Neural progenitor cell (in vitro differentiated cells): ENCODE measurements at places on chromosomes 4 and X. TPM values are rescaled to one million over a fixed set of nuclear protein-coding genes. Genes with fewer than 3 reads are reported as not detected.

DNA sequence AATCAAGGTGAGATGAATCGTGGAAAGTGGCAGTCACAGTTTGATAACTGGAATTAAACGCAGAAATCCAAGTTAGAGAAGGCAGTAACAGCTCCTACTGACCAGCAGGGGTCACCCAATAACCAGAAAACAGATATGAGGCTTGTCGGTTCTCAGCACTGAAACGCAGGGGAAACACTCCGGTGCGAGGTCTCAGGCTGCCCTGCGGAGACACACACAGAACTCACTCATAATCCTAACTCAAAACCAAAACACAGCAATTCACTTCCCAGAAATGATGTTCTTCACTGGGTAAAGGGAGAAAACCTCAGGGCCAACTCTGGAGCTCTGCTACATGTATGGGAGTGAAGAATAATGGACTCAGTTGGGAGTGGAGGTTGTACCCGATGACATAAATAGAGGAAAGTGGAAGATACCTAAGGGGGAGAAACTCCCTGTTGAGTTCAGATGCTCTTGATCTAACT lies 384.4 kb downstream of the RAPGEF2 start:
- no peaks in the 10 kb centered on the region for H3K27me3 ChIP-seq
- no peak overlapping the region for H3K27ac ChIP-seq
- H3K4me3 ChIP-seq = no peak overlapping the region

DNA sequence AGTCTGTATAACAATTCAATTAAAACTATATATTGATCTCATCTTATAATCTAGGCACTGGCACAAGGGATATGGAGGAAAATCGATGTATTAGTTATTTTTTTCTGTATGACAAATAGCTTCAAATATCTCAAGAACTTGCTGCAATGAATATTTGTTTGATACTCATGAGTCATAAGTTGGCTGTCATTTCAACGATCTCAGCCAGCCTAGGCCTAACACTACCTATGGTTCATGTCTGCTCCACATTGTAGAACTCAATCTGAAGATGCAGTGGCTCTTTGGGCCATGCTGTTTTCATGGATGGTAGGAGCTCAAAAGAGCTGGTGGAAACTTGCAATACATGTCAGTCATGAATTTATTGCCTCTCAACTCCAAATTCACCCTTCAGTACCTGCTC lies 44.7 kb downstream of the MAGEB17 start:
- H3K4me3 ChIP-seq = no peak overlapping the region
- no peak overlapping the region for H3K27ac ChIP-seq
- peaks cover 17% of the 10 kb centered on the region for H3K4me1 ChIP-seq
- no peaks in the 10 kb centered on the region for H3K27me3 ChIP-seq

- no peak overlapping the region for H3K4me3 ChIP-seq
- H3K4me1 ChIP-seq = no peaks in the 10 kb centered on the region
- DNase-seq = no peak
- H3K36me3 ChIP-seq = no peaks in the 10 kb centered on the region
- H3K27ac ChIP-seq = no peak overlapping the region
- H3K27me3 ChIP-seq = no peaks in the 10 kb centered on the region
Measured at GRCh38 chrX:123454712-123455431, 270.8 kb downstream of the GRIA3 start.

- no peaks in the 10 kb centered on the region for H3K27me3 ChIP-seq
- no peaks in the 10 kb centered on the region for H3K36me3 ChIP-seq
- no peak for DNase-seq
- no peak overlapping the region for H3K4me3 ChIP-seq
- H3K27ac ChIP-seq = no peak overlapping the region
- no peaks in the 10 kb centered on the region for H3K4me1 ChIP-seq
Measured at GRCh38 chr4:124980276-124980752, 267.8 kb upstream of the ANKRD50 start.

DNA sequence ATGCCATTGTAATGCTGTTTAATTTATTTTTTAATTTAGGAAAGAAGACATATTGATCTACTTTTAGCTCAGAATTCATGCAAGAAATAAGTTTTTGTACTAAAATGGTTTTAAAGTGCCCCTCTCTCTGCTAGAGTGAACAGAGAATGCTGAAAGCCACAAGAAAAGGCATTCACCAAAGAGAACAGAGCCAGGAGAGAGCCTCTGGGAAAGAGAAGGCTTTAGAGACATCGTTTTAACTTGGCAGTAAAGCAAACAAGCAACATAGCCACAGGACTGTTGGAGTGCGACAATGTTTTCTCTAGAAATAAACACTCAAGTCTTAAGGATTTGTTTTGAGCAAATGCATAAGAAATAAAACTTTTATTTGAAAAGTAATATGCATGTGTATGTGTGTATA lies 484.1 kb upstream of the CPEB2 start:
- H3K4me3 ChIP-seq = no peak overlapping the region
- H3K27ac ChIP-seq = no peak overlapping the region
- H3K4me1 ChIP-seq = peaks cover 18% of the 10 kb centered on the region
- peak; percentile 19 for DNase-seq
- H3K36me3 ChIP-seq = no peaks in the 10 kb centered on the region
- no peaks in the 10 kb centered on the region for H3K27me3 ChIP-seq

GRCh38 chrX:8075636-8076035 lies 95.4 kb downstream of the VCX2 start:
- no peak overlapping the region for H3K27ac ChIP-seq
- no peak for DNase-seq
- no peaks in the 10 kb centered on the region for H3K27me3 ChIP-seq
- no peak overlapping the region for H3K4me3 ChIP-seq
- H3K4me1 ChIP-seq = peaks cover 5% of the 10 kb centered on the region

DNA sequence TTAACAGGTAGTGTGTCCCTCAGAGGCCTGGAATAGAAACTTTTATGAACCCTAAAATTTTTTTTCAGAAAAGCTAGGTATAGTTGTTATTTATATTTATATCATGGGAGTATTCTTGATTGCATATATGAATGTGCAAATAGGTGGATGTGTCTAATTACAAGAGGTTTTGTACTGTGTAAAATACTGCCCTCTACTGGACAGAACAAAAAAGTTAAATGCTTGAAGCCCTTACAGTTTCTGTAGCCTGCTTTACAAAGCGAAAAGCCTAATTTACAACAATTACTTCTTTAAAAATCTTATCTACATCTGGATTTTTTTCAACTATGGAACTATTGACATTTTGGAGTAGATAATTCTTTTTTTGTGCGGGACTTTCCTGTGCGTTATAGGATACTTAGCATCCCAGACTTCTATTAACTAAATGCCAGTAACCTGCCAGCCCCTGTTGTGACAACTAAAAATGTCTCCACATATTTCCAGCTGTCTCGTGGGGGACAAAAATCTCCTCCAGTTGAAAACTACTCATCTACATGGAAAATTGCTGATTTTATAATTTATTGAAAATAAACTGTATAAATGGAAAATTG lies 35.1 kb downstream of the ENPEP start:
- DNase-seq = peak; percentile 68

GRCh38 chrX:131827935-131828334 lies 195.2 kb upstream of the STK26 start:
- H3K4me1 ChIP-seq = peaks cover 20% of the 10 kb centered on the region
- peak; percentile 79 for DNase-seq
- no peaks in the 10 kb centered on the region for H3K27me3 ChIP-seq
- peak overlapping the region; percentile 73 for H3K27ac ChIP-seq
- peaks cover 12% of the 10 kb centered on the region for H3K36me3 ChIP-seq

GRCh38 chr4:143441678-143442077 lies 71.8 kb upstream of the SMARCA5 start:
- peak; percentile 6 for DNase-seq
- no peak overlapping the region for H3K27ac ChIP-seq
- H3K4me1 ChIP-seq = peaks cover 6% of the 10 kb centered on the region
- no peaks in the 10 kb centered on the region for H3K27me3 ChIP-seq

DNA sequence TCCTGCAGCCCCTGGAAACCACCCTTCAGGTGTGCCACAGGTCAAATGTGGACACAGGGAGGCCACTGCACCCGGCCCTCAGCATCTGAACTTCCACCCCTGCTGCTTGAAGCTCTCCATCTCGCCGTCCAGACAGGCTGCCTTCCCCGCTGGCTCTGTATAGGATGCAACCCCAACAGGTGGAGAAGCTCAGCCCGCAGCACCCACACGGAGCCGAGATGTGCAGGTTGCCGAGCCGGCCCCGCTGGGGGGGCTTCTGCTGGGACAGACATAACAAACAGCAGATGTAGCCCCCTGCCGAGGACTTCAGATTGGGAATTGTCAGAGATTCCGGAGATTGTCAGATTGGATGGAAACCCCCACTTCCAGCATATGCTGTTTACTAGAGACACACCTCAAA lies 20.5 kb downstream of the TMEM187 start:
- no peaks in the 10 kb centered on the region for H3K27me3 ChIP-seq
- no peaks in the 10 kb centered on the region for H3K4me1 ChIP-seq
- H3K27ac ChIP-seq = no peak overlapping the region
- no peak overlapping the region for H3K4me3 ChIP-seq

- H3K4me3 ChIP-seq = peak overlapping the region; percentile 66
- DNase-seq = peak; percentile 20
- H3K36me3 ChIP-seq = no peaks in the 10 kb centered on the region
- no peaks in the 10 kb centered on the region for H3K4me1 ChIP-seq
- H3K27ac ChIP-seq = no peak overlapping the region
Measured at GRCh38 chrX:135985973-135986310, 707 bp downstream of the SLC9A6 start.

- H3K36me3 ChIP-seq = no peaks in the 10 kb centered on the region
- DNase-seq = no peak
- no peak overlapping the region for H3K27ac ChIP-seq
- H3K4me3 ChIP-seq = no peak overlapping the region
- no peaks in the 10 kb centered on the region for H3K27me3 ChIP-seq
Measured at GRCh38 chr4:32735856-32736590, 2015.9 kb downstream of the PCDH7 start.

- no peak overlapping the region for H3K27ac ChIP-seq
- H3K4me3 ChIP-seq = no peak overlapping the region
- H3K4me1 ChIP-seq = no peaks in the 10 kb centered on the region
- H3K27me3 ChIP-seq = no peaks in the 10 kb centered on the region
Measured at GRCh38 chrX:137143864-137144263, 110.1 kb upstream of the GPR101 start.

GRCh38 chrX:84729408-84729807 lies 227.2 kb upstream of the HDX start:
- H3K4me1 ChIP-seq = no peaks in the 10 kb centered on the region
- no peak overlapping the region for H3K27ac ChIP-seq
- H3K27me3 ChIP-seq = no peaks in the 10 kb centered on the region
- no peak for DNase-seq

DNA sequence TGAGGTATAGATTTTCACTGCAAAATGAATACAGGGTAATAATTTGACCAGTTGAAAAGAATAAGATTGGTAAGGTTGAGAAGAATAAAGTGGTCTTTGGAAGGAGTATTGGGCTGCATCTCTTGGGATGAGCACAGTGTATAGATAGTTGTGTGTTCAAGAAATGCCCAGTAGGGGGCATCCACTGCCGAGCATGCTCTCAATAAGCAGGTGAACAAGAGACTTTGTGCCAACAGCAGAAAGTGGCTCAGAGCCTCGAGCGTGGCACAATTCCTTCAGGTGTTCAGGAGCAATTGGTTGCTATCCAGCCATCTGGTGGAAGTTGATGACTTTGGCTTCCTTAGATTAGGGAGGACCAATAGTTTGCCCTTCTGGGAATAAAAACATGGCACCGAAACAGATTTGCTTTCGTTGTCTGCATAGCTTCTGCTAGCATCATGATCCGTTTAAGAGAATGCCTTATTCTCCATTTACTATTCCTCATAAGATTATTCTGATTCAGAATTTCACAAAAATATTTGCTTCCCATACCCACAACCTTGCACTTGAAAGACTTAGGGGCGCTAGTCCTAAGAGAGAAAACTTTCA lies 258.1 kb upstream of the NEIL3 start:
- H3K36me3 ChIP-seq = no peaks in the 10 kb centered on the region
- no peaks in the 10 kb centered on the region for H3K27me3 ChIP-seq
- H3K4me1 ChIP-seq = peaks cover 5% of the 10 kb centered on the region
- H3K4me3 ChIP-seq = no peak overlapping the region
- DNase-seq = peak; percentile 80

DNA sequence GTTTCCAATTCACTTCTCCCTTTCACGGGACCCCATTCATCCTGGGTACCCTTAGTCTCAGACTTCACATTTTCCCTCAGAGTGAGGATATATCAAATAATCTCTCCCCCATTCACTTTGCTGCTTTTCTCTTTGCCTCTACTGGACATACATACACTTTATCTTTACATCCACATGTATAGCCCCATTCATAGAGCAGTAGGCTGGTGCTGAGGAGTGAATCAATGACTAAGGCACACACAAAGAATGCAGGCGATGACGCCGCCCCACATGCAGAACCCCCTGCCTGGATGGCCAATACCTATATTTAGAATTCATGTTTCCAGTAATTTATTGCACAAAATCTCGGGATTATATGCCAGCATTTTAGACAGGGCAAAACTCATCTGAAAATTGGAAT lies 554.3 kb upstream of the TENM3 start:
- H3K27me3 ChIP-seq = no peaks in the 10 kb centered on the region
- no peak overlapping the region for H3K27ac ChIP-seq
- DNase-seq = no peak
- H3K4me1 ChIP-seq = peaks cover 9% of the 10 kb centered on the region
- H3K36me3 ChIP-seq = no peaks in the 10 kb centered on the region
- no peak overlapping the region for H3K4me3 ChIP-seq

DNA sequence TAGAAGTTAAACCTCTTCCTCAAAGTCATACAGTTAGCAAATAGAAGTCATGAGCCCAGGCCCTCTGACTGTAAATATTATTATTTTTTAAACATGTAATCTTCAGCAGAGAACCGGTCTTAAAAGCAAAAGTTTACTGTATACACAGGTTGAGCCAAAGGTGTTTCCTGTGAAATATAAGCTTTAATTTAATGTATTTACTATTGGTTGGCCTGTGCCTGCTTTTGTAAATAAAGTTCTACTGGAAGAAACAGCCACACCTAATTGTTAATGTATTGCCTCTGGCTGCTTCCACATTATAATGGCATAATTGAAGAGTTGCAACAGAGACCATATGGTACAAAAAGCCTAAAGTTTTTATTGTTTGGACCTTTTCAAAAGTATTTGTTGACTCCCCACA lies 61.0 kb upstream of the PRDM8 start:
- no peak for DNase-seq
- H3K27me3 ChIP-seq = no peaks in the 10 kb centered on the region
- H3K4me3 ChIP-seq = no peak overlapping the region
- H3K36me3 ChIP-seq = no peaks in the 10 kb centered on the region
- H3K4me1 ChIP-seq = no peaks in the 10 kb centered on the region

- no peak overlapping the region for H3K4me3 ChIP-seq
- peaks cover 30% of the 10 kb centered on the region for H3K27me3 ChIP-seq
- H3K4me1 ChIP-seq = no peaks in the 10 kb centered on the region
- H3K27ac ChIP-seq = no peak overlapping the region
Measured at GRCh38 chr4:613126-613525, 12.2 kb upstream of the PDE6B start.

GRCh38 chrX:639151-639550 lies 8.6 kb downstream of the SHOX start:
- no peaks in the 10 kb centered on the region for H3K36me3 ChIP-seq
- no peak overlapping the region for H3K27ac ChIP-seq
- peaks cover 99% of the 10 kb centered on the region for H3K27me3 ChIP-seq

The TRPC5OS gene
- not detected in 2 replicates for total RNA-seq

The P2RY4 gene
- 0.28 TPM in 1 of 2 replicates, not detected in the other for total RNA-seq

The ZCCHC18 gene
- 4.6 and 5.1 TPM in 2 replicates for total RNA-seq

The ARSD gene
- 4.3 and 6.2 TPM in 2 replicates for total RNA-seq

The JAKMIP1 gene
- total RNA-seq = 5.1 and 5.5 TPM in 2 replicates

The PAQR3 gene
- total RNA-seq = 59.4 and 80.8 TPM in 2 replicates

The DCAF12L1 gene
- total RNA-seq = 0.77 and 2.0 TPM in 2 replicates

The LONRF3 gene
- total RNA-seq = 0.25 and 0.39 TPM in 2 replicates

The NDNF gene
- 4.0 and 4.2 TPM in 2 replicates for total RNA-seq

The NAP1L2 gene
- total RNA-seq = 13.3 and 22.6 TPM in 2 replicates
